ENCODE measurements at places on chromosomes 16 and 17.

DNA sequence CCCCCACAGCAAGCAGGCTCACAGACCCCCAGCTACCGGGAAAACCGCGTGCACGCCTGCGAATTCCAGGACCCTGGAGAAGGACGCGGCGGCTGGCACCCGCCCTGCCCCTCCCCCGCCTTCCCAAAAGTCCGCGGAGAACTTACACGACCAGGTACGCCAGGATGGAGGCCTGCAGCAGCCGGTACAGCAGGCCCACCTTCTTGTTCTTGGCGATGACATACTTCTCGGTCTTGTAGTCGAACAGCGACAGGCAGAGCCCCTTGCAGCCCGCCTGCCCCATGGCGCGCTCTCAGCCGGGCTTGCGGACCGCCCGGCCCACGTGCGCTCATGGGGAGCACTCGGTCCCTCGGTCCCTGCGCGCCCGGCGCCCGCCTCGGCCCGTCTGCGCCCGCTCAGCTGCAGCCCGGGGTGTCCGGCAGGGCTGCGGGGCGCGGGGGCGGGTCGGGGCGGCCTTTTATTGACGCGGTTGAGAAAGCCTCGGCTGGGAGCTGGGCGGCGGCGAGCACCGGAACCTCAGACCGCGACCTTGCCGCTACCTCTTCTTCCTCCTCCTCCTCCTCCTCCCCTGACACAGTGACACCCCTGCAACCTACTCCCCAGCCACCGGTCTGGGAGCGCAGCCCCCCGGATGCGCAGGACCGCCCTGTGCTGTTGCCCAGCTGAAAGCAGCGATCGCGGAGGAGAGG, at the start of gene P2RX5:
Gene P2RX5 (minus strand): TSS at position 433 of the 689 bp plus-strand sequence. CDS start 150 bp downstream, at position 283.
- peak; percentile 59 for DNase-seq

GRCh38 chr17:8310601-8311123, 621 bp downstream of the ARHGEF15 start:
- no peak for DNase-seq

GRCh38 chr16:19179546-19180490, 11.8 kb downstream of the SYT17 start:
- DNase-seq: no peak

DNA sequence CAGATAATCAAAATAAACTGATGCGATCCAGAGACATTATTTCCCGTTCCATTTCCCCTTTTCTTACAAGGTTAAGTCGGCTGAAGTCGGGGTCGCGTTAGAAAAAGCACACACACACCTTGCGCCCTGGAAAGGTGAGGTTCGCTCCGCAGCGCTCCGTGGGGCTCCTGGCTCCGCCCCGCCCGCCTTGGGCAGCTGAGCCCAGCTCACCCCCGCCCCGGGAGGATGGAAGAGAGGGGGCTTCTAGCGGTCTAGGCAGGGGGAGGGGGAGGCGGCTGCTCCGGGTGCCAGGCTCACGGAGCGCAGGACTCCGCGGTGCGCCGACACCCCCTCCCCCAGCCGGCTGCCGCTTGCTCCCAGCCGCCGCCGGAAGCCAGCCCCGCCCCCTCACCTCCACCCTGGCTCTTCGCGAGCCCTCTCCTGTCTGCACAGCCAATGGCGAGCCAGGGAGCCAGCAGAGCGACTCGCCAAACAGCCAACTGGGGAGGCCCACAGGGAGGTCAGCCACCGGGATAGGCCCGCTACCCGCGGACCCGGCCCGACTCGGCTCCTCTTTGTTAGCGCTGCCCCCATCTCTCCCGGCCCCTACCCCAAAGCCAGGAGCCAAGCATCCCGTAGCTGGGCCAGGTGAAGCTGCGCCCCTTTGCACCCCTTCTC, 30.4 kb downstream of the FAM222B start:
- peak; percentile 77 for DNase-seq

- no peak for DNase-seq
Observed at GRCh38 chr17:81733507-81734404, 21.7 kb downstream of the SLC25A10 start.

DNA sequence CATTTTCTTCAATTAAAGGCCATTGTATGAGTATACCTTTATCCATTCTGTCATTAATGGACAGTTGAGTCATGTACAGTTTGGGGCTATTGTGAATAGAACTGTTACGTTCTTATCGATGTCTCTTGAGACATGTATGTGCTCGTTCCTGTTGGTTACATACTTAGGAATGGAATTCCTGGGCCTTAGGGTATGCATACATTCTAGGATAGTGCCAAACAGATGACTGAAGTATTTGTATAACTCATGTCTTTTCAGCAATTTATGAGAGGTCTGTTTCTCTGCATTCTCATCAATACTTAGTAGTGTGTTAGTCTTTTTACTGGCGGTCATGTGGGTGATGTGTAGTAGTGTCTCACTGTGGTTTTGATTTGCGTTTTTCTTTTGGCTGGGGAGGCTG, 81.2 kb downstream of the USP22 start:
- DNase-seq: no peak

- no peak for DNase-seq
Observed at GRCh38 chr16:12674071-12674470, 129.6 kb downstream of the CPPED1 start.

DNA sequence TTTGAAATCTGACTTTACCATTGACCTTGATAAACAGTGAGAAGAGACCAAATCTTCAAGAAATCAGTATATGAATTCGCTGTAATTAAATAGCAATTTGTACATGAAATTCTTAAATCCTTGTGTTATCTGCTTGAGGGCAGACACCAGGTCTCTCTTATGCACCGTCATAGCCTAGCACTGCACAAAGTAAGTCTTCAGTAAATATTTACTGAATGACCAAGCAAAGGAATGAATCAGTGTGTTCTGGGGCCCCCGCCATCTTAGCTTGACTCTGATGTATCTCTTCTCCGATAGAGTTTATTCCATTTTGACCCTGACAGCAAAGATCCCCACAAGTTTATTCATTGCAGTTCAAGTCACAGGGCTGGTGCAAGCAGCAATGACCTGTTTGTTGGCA, 328.0 kb downstream of the TMEM114 start:
- DNase-seq: no peak

- peak; percentile 87 for DNase-seq
Observed at GRCh38 chr17:78890498-78890897, 12.5 kb downstream of the CEP295NL start.

DNA sequence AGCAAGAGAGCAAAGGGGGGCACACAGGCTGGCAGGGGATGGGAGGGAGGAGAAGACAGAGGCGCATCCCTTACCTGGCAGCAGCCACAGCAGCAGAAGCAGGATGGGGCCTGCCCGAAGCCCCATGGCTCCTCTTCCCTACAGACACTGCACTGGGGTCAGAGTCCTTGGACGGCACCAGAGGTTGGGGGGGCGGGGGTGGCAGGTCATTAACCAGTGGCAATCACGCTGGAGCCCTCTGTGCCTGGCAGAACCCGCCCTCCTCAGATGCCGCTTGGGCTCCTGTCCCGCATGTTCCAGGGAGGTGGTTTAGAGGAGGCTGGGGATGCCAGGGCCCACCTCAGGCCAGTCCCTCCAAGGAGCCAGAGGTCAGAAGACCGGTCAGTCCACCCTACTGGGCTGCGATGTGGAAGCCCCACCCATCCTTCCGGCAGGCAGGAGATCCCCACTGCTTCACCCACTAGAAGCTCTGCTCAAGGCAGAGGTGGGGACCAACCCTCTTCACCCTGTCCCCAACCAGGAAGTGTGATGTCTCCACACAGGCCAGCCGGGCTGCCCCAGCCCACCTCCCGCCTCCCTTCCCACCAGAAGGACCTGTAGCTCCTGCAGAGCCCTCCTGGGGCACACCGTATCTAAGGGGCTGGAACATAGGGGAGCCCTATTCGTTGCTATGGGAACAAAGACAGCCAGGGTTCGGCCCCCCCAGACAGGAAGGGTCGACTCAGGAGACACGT, 11.7 kb downstream of the ZG16B start:
- no peak for DNase-seq

DNA sequence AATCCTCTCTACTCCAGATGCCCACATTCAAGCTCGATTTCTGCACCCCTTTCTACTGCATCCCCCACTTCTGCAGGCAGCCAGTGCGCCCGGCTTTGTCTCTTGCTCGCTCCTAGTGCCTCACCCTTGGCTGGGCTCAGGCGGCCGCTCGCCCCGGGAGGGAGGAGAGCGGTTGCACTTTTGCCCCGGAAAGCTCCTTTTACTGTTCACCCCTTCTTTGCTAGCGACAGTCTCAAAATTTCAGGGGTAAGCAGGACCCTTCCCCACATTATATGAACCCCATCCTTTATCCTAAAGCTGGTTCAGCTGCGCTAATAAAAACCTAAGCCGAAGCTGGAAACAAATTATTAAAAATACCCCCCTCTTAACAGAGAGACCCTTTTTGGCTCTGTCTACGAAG, 1.0 kb downstream of the HOXB5 start:
- no peak for DNase-seq

DNA sequence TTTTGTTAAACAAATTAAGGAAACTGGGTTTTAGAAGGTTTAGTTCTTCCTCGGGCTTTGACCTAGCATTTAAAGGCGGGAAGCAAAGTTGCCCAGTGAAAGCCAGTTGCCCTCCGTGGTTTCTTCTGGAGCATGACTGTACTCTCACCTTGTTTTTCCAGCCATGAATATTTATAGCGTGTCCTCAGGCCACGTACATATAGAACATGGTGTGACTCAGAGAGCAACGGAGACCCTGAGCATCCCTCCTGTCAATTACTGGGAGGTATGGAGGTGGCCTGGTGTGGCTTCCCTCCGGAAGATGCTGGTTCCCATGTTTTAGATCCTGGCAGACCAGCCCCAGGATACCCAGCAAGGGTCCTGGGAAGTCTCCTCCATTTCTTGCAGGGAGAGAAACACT, 48.4 kb downstream of the AKAP1 start:
- no peak for DNase-seq

- no peak for DNase-seq
Observed at GRCh38 chr16:58118801-58119508, 10.2 kb downstream of the CFAP20 start.

- no peak for DNase-seq
Observed at GRCh38 chr17:13601776-13602551, at the start of gene HS3ST3A1. Gene HS3ST3A1 (minus strand): TSS chr17:13601929. CDS start chr17:13601129, 800 bp downstream.

GRCh38 chr16:68644715-68645493, at the start of gene CDH3:
Gene CDH3 (plus strand): TSS chr16:68645310. CDS start chr16:68645380, 70 bp downstream.
- DNase-seq: no peak

DNA sequence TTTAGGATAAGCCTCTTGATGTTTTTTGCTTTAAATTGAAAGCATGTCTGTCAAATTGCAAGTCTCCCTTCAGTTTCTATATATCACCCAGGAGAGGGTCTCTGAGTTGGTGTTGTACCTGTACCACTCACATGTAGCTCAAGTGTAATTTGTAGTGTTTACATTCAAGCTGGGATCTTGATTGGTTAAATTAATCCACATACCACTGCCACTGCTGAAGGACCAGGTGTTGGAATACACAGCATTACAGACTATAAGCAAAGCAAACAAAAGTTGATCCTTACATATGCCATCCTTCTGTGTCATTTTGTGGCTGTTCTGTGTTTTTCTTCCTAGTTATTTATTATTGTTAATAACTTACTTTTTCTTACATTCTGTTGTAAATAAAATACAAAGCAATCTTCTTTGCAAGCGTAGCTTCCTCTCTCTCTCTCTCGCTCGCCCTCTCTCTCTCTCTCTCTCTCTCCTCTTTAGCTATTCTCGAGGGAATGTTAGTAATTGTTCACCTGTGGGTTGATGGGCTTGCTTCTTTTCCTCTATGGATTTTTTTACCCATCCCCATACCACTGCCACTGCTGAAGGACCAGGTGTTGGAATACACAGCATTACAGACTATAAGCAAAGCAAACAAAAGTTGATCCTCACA, 20.8 kb upstream of the NOL11 start:
- DNase-seq: no peak

GRCh38 chr16:87119748-87120147, 197.4 kb downstream of the C16orf95 start:
- no peak for DNase-seq

DNA sequence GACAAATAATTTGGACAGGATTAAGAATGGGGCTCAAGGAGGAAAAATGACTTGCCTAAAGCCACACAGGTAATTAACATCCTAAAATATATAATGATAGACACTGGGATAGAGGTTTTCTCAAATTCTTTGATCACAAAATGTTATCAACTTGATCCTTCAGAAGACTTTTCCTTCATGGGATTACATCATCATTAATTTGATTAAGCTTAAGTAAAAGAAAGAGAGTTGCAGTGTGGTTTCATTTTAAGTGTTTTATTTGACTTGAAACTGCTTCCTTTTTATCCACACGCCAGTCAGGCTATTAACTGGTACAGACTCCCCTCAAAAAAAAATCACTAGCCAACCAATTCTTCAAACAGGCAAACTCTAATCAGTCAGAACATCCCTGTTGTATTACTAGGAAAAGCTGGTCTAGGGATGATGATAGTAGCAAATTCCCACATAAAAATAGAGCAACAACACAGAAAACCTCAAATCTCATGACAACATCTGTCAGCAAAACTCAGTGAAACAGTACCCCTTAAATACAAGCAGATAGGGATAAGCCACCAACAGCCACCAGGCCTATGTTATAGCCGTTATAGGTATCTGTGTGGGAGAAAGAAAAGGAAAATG, 32.5 kb downstream of the AKAP10 start:
- DNase-seq: no peak

GRCh38 chr17:34713687-34714086, 134.3 kb downstream of the TMEM132E start:
- DNase-seq: no peak

DNA sequence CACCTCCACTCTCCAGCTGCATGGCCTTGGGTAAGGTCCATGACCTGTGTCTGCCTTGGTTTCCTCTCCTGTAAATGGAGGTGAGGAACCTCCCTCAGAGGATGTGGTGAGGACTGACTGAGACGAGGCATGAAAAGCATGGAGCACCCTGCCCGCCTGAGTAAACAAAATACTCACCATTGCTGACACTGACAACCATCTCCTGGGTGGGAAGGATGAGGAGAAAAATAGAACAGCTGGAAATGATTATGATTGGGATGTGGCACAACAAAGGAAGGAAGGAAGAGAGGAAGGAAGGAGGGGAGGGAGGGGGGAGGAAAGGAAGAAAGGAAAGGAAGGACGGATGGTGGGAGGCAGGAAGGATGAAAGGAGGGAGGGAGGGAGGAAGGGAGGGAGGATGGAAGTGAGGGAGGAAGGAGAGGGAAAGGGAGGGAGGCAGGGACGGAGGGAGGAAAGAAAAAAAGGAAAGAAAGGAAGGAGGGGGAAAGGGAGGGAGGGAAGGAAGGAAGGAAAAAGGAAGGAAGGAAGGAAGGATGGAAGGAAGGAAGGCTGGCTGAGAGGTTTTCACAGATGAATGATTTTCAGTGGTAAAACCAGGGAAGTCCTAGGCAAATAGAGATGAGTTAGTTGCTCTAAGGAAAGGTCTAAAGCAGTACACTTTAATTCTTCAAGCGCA, 276.5 kb upstream of the XYLT1 start:
- no peak for DNase-seq

DNA sequence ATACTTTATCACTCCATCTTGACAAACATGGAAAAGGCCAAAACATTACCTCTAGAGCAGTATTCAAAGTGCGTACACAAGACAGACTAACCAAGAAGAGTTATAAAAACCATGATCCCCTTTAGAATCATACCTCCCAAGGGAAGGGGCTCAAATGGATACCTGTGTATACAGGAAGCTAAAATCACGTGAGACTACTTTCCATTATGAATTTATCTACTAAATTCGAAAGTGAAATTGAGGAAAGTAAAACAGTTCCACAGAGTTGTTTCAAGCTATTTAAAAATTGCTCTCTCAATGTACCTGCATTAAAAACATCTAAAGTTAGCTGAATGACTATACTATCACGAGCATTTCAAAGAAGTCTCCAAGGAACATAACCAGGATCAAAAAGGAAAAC, 32.7 kb downstream of the AP1G1 start:
- DNase-seq: no peak
